BJ (cell line): ENCODE measurements at places on chromosomes 1 and 21. TPM values are rescaled to one million over a fixed set of nuclear protein-coding genes. Genes with fewer than 3 reads are reported as not detected.

DNA sequence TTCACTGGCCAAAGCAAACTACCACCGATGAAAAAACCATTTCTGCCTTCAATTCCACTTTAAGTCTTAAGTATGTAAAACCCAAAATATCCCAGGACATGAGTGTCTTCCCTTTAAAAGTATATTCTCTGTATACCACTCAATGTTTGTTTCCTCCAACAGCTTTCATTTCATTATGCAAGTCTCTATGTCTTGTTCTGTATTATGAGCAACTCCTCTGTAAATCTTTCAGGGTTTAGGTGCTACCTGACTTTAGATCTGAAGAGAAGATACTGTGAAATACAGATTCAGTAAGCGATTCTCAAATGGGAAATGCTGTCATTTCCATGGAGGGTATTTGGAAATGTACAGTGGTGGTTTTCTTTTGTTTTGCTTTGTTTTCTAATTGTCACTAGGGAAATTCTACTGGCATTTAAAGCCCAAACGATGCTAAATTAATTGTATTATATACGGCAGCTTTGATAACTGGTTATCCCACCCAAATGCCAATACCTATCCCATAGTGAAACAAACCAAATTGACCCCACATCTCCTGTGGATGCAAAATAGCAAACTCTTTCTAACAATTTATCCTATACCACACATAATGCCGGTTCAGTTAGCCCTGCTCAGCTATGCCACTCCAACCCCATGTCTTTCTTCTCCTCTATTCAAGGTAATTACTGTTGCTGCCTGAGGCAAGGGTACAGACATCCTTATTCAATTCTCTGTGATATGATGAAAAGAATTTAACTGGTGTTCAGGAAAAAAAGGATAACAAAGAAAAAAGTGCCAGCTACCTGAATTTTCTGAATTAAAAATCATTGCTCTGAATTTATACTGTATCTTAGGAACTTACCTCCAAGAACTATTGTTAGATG is 182.8 kb downstream of the EIF4G3 start:
- no peak for DNase-seq

GRCh38 chr1:224782281-224783000 is 147.0 kb upstream of the DNAH14 start:
- no peak for DNase-seq

DNA sequence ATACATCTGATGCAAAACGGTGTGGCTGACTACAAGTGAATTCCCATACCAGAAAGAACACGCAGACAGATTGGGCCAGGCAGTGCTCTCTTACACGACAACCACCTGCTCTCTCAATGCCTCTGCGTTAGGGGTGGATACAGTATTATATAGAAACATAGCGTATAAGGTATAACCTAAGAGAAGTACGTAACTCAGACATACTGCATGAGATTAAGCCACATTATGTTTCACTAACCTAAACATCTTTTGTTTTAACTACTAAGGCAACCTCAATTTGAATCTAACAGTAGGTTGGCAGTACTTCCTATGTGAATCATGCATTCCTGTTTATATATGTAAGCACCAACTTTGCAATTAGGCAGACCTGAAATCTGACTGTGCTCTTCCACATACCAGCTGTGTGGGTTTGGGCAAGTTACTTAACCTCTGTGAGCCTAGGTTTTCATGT is 58.1 kb upstream of the COA6 start:
- no peak for DNase-seq

DNA sequence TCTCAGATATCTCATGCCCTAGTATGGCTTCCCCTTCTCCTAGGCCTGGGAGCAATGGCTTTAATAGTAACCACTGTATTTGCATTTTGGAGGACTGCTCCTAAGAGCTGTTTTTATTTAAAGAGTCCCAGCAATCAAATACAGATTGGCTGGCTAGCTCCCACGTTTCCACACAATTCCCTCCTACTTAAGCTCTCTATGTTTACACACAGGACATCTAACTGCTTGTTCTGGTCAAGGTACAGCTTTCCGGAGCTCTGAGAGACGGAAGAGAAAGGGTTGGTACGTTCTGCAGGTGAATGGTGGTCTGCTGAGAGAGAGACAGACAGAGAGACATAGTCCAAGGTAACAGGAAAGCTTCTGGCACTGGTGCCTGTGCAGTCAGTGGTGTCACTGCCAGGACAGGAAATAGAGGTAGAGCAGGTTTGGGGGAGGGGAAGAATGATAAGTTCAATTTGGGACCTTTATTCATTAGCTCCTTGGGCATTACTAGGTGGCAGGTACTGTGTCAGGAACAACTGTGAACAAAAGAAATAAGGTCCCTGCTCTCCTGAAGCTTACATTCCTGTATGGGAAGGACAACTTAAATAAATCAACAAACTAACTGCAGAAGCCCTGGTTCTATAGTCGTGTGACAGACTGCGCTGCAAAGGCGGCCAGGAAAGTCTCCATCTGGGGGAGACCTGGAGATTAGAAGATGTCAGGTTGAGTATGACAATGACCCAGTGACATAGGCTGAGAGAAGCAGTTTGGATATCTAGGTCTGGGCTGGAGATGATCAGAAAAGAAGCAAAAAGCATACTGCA is 1.2 kb upstream of the SLC25A33 start:
- DNase-seq, result no peak

The LSS gene
- polyA plus RNA-seq, result 34.6 and 59.9 TPM in 2 replicates

DNA sequence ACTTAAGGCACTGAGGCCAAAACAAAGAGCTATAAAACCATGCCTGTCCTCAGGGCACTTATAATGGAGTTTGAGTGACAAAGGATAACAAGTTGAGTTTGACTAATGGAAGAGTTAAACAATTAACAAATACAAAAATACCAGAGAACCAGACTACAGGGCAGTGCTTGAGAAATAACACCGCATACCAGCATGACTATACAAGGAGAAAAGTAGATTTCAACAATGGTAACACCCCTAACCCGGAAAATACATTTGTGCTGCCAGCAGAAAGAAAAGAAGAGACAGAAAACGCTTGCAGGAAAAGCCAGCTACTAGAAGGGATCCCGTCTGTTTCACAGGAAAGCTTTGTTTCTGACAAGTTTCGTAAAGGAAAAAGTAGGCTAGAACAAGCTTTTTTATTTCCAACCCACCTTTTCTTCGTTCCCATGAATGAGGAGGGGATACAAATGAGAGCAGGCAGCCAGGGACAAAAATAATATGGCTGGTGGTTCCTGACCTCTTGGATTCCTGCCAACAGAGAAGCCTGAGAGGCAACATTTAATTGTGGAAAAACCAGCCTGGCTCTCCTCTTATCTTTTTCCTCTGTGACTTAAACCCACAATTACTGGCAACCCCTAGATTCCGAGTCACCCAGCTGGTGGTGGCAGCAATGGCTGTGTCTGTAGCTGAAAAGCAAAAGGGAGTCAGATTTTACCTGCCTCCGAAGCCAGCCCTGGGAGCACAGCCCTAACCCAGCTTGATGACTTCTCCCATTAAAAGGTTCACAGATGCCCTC is 56.5 kb downstream of the WLS start:
- DNase-seq, result no peak

The HIVEP3 gene
- polyA plus RNA-seq, result 3.7 and 4.0 TPM in 2 replicates

The MTR gene
- polyA plus RNA-seq, result 5.3 and 10.5 TPM in 2 replicates

- DNase-seq, result no peak
Observed at GRCh38 chr1:9784508-9785133, 39.1 kb downstream of the CLSTN1 start.

GRCh38 chr1:22579541-22580155 is 16.4 kb downstream of the EPHA8 start:
- no peak for DNase-seq
